Type B pancreatic cell (in vitro differentiated cells): ENCODE measurements at places on chromosomes 16 and 17.
A peak's percentile ranks its signal among the peaks of the same experiment; 100 is the strongest.

DNA sequence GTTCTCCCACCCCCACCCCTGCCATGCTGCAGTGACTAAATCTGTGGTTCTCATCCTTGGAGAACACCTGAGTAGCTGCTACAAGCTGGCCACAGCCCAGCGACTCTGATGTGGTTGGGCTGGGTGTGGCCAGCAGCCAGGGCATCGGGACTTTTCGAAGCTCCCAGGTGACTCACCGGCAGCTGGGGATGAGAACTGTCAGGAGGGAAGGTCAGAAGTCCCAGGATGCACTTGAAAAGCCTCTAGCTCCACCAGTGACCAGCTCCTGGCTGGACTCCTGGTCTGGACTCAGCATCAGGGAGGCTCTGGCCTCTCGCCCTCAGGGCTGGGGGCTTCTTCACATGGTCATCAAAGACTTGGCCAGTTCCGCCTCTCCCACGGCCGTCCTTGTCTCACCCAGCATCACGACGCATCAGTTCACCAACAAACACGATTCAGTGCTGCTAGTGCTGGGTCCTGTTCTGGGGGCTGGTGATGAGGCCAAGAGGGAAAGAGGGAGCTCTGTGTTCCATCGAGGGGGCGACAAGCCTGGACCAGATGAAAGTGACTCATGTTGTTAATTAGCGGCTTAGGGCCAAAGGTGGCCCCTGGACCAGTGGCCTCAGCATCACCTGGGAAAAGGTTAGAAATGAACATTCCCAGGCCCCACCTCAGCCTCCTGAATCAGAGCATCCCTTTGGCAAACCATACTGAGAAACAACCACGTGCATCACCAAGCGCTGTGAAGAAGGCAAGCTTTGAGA lies 3.9 kb upstream of the C17orf99 start:
- DNase-seq: no peak

DNA sequence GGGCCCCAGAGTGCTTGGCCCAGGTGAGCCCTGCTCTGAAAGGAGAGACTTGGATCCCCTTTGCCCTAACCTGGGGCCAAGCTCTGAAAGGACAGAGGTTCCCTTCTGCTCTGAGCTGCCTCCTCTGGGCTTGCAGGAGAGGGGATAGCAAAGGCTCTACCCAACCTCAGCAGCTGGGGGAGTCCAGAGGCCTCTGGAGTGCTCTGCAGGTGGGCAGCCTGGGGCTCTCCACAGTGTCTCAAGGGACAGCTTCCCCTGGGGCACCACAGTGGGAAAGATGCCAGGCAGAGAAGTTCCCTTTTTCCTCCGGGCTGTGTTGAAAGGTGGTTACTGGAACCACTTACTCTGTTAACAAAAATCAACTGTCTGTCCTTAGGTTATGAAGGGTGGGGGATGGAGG lies 48.2 kb upstream of the MGAT5B start:
- no peak for DNase-seq

- DNase-seq: no peak
Measured at GRCh38 chr16:27174798-27175197, 28.5 kb upstream of the KDM8 start.

DNA sequence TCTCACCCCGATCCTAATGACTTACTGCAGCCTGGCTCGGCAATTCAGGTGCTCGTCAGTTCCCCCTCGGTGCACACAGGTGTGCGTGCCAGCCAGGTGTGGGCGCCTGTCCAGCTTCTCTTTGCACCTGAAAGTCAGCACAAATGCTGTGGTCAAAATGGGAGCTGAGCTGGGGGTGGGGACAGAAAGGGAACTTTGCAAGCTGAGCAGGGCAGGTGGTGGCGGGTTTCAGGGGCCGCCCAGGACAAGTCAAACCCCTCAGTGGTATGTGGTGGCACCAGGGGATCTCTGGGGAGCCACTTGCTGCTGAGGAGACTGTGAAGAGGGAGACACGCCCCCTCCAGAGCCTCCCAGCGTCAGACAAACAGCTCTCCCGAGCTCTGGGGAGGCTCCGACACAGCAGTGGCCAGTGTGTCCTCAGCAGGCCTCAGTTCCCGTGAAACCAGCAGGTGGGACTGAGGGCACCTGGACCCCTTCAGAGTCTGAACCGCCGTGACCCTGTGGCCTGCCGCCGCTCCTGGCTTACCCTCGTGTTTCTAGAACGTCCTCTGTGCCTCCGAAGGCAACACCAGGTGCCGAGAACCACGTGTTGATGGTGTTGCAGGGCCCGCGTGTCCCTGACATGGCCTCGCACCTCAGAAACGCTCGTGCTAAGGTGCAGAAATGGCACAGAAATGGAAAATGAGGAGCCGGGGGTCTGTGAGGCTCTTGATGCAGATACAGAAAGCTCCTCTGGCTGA lies 233.5 kb upstream of the TNRC6C start:
- peak; percentile 62 for DNase-seq

- no peak for DNase-seq
Measured at GRCh38 chr17:43399839-43400328, 1.1 kb downstream of the ARL4D start.

- DNase-seq: no peak
Measured at GRCh38 chr16:5590416-5590815, 492.8 kb upstream of the EEF2KMT start.

- DNase-seq: no peak
Measured at GRCh38 chr17:57478478-57479250, 222.3 kb downstream of the MSI2 start.
